SJSA1 (cell line): ENCODE measurements at places on chromosomes 4 and X. TPM values are rescaled to one million over a fixed set of nuclear protein-coding genes. Genes with fewer than 3 reads are reported as not detected.

- no peak for DNase-seq
These were observed 30.0 kb downstream of the IRF2 start for GRCh38 chr4:184444215-184444952.

- no peak for DNase-seq
These were observed 71.6 kb upstream of the MAB21L2 start for GRCh38 chr4:150510176-150510865.

DNA sequence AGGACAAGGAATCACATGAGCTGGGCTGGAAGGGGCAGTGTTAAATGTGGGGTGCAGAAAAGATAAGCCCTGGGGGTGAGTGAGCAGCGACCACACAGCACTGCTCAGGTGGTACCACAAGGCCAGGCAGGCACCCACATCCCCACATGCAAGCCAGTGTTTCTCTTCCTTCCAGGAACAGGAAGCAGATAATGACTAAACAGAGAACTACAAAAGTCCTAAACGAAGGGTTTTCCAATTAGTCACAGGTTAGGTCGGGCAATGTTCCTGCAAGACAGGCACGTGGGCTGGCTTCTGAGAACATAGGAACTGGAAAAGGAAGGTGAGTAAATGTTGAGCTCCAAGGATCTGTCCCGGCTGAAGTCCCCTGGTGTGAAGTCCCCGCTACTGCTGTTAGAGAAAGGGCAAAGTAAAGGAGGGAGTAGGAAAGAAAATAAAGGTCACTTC lies 19.5 kb downstream of the RELL1 start:
- DNase-seq = peak; percentile 60

DNA sequence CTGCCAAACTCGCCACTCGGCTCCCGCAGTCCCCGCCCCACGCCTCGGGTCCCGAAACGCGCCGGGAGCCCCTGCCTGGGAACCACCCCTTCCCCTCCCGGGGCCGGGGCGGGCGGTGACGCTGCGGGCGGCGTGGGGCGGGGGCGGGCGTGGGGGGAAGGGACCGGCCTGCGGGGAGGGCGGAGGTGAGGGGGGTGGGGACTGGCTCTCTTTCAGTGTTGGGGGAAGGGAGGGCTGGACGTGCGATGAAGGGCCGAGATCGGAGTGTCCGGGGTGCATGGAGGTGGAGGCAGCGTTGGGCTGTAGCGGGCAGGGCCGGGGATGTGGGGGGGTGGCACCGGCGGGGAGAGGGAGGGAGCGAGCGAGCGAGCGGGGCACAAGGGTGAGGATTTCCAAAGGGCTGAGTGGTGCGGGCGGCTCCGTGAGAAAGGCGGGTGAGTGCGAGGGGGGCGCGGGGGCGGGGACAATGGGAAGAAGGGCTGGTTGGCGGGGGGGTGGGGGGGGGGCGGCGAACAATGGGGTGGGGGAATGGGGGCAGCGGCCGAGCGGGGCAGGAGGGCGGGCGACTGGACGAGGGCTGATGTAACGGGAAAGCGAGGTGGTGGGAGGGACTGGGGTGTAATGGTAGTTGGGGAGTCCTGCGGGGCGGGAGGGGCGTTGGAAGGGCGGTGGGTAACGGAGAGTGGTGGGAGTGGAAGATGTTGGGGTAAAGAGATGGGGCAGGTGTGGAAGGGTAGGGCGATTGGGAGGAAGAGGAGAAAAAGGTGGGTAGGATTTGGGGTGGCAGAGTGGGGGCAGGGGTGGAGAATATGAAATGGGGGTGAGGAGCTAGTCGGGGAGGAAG lies 578 bp downstream of the DCUN1D4 start:
- no peak for DNase-seq

- no peak for DNase-seq
These were observed 129.1 kb downstream of the EGF start for GRCh38 chr4:110041735-110042134.

DNA sequence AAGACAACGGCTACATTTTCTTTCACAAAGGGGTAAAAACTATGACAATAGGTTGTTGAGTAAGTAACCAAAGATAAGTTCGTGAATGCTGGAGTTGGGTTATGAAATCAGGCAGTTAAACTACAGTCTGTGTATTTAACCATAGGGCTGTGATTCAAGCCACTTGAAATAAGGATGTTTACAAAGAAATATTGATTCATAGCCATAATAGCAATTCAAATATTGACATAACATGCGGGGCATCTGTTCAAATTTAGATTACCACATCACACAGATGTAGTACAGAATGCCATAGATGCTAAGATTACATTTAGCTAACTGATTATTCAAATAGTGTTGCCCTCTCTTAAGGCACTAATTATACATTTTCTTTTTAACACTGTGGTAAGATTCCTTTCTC lies 364.1 kb downstream of the FSTL5 start:
- DNase-seq = no peak

DNA sequence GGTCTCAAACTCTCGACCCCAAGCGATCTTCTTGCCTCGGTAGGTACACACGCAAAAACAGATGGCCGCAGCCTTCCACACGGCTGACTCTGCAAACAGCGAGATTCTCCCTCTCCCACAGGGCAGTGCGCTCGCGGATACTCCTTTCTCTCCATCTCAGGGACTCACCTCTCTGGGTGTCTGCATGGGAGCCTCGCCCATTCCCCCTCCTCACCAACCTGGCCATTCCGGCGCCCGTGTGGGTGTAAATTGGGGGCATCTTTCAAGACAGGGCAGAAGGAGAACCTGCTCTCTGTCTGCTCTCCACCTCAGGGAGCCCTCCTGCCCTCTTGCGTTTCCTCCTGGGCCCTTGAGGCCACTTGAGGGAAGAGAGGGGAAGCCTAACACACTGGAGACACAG lies 4.4 kb downstream of the CTAG2 start:
- DNase-seq = no peak

SAP30 gene
- total RNA-seq = 39.0 and 61.7 TPM in 2 replicates

- no peak for DNase-seq
These were observed 67.4 kb upstream of the PCDH19 start for GRCh38 chrX:100477467-100477866.

- DNase-seq = no peak
These were observed 593.3 kb downstream of the KCTD8 start for GRCh38 chr4:43855283-43855682.

BMX gene
- total RNA-seq = not detected in 2 replicates

- no peak for DNase-seq
These were observed 30.5 kb downstream of the TMEM271 start for GRCh38 chr4:545612-546011.

GRCh38 chr4:88029556-88029955 lies 22.1 kb downstream of the PKD2 start:
- DNase-seq = no peak

- DNase-seq = no peak
These were observed 917 bp downstream of the PCDH18 start for GRCh38 chr4:137531168-137531985.
